Stimulated activated CD4-positive, alpha-beta T cell treated with anti-CD3 and anti-CD28 coated beads, Interleukin-1b, Interleukin-23, amount 100 ng/mL, for 48 hours (primary cell): ENCODE measurements at places on chromosomes 3 and 15.

DNA sequence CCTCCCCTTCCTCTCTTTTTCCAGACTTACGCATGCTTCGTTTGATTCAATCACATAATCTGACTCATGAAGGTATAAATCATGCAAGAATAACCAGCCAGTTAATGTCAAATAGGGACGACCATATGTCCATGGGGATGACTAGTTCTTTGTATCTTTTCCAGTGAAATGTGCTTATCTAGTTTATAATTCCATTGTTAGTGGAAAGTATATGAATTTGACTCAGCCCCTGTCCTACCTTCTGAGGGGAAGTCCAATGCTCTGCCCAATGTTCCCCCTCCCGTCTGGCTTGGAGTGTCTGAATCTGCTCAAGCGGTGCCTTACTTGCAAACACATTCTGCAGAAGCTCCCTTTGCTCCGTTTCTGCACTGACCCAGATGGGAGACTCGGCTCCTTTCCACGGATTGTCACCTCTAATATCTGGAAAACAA is 55.0 kb upstream of the EPHB3 start:
- DNase-seq = no peak

- DNase-seq = no peak
These were observed 82.8 kb downstream of the SMAD3 start for GRCh38 chr15:67148196-67148701.

DNA sequence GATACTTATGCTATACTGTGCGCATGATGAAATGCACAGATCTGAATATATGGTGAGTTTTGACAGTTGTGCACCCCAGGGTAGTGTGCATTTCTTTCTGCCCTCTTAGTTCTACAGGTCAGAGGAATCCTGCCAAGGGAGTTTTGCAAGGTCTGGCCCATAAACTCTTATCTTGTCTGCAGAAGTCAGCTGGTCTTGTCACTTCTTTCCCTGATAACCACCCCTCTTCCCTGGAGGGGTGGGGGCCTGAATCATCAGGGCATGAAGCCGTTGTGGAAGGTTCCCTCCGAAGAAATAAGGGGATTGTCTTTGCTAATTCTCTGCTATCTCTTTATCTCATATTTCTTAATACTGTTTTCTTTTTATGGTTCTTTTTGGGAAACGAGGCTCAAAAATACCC is 30.4 kb downstream of the TRIM71 start:
- no peak for DNase-seq

DNA sequence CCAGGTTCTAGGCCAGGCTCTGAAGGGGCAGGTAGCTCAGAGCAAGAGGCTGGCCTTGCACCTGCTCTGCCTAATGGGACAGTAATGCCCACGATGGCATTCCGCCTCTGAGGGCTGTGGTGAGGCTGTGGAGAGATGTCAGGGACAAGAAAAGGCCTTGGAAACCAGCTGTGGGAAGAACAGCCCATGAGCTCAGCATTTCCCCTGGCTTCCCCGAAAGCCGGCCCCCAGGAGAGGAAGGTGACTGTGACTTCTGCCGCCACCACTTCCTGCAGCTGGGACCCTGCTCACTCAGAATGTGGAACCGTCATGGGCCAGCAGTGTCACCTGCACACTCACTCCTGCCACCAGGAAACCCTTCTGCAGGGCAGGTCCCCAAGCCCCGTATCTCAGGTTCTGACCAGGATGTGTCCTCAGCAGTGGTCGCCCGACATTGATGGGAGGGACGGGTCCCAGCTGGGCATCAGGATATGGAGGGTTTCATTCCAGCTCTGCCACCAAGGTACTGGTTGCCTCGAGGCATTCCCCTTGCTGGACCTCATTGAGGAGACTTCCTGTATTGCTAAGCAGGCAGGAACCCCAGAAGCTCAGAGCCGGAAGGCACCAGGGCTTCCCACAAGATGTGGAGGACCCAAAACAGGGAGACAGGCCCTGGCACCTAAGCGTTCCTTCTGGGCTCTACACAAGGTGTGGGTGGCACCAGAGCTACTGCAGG is 30.7 kb downstream of the SEMA7A start:
- peak; percentile 92 for DNase-seq

DNA sequence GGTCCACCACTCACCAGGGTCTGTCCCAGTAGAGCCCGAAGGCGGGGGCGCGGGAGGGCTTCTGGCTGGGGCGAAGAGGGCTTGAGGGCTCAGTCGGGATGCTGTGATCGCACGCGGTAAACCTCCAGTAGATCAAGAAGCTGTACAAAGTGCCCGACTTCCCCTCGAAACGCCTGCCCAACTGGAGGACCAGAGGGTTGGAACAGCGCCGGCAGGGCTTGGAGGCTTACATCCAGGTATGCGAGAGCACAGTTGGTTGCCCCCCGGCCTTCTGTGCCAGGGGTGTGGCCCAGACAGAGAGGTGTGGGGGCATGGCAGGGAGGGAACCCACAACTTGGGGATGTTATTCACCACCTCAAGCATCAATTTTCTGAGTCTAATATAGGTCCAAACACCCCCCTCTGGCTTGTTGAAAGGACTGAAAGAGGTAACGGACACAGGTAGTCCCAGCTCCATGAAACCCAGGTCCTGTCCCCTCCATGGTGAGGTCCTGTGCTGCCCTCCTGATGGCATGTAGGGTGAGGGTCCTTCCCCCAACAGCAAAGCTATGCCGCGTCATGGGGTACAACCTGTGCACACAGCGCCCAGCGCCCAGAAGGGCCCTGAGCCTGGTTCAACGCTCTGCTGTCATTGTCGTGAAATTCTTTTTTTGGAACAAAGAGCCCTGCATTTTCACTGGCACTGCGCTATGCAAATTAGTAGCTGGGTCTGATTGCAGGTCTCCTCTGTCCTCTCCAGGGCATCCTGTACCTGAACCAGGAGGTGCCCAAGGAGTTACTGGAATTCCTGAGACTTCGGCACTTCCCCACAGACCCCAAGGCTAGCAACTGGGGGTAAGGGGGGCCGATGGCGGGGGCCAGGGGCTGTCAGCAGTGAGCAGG is 1.2 kb downstream of the SNX22 start:
- no peak for DNase-seq

DNA sequence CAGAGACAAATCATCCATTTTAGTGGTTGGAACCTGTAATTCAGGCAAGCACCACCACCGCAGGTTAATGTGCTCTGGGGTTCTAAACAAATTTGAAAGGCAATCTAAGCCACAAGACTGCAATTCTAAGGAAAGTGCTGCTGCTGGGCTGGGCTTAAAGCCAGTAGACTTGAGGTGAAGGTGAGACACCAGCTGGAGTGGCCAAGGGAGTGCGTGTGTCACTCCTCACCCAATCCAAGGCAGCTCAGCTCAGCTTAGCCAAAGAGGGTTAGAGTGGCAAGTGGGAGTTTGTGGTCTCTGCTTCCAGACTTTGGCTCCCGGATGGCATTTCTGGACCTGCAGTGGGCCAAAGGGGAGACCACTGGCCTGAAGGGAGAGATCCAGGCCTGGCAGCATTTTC is 1655.6 kb downstream of the SI start:
- DNase-seq = no peak

DNA sequence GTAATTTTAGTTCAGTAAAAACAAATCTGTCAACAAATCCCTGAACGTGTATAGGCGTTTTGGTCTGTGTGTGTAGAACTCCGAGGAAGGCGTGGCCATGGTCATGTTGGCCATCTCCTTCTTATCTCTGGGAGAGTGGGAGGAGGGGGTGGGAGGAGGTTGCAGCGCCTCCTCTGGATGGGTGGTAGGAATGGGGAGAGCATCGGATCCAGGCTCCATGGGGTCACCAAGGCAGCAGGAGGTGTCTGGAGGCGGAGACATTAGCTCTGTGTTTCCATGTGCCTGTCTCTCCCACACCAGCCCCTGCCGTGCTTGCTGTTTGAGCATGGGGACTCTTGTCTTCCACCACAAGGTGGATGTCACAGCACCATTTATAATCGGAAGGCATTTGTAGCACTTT is 34.5 kb upstream of the TRPM1 start:
- DNase-seq = no peak

- no peak for DNase-seq
These were observed 334.7 kb downstream of the THSD4 start for GRCh38 chr15:71449956-71450355.
